ENCODE measurements at places on chromosomes 2 and 18. TPM values are rescaled to one million over a fixed set of nuclear protein-coding genes. Genes with fewer than 3 reads are reported as not detected.

DNA sequence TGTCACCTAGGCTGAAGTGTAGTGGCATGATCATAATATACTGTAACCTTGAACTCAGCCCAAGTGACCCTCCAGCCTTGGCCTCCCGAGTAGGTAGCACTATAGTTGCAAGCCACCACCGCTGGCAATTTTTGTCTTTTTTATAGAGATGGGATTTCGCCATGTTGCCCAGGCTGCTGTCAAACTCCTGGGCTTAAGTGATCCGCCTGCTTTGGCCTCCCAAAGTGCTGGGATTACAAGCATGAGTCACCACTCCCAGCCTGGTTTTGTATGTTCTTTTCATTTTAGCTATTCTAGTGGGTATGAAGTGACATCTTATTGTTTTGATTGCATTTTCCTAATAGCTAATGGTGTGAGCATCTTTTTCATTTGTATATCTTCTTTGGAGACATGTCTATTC lies 11.3 kb upstream of the EXOC6B start:
- no peak for DNase-seq

GRCh38 chr18:45836242-45837205 lies 11.0 kb downstream of the SIGLEC15 start:
- DNase-seq = no peak

DNA sequence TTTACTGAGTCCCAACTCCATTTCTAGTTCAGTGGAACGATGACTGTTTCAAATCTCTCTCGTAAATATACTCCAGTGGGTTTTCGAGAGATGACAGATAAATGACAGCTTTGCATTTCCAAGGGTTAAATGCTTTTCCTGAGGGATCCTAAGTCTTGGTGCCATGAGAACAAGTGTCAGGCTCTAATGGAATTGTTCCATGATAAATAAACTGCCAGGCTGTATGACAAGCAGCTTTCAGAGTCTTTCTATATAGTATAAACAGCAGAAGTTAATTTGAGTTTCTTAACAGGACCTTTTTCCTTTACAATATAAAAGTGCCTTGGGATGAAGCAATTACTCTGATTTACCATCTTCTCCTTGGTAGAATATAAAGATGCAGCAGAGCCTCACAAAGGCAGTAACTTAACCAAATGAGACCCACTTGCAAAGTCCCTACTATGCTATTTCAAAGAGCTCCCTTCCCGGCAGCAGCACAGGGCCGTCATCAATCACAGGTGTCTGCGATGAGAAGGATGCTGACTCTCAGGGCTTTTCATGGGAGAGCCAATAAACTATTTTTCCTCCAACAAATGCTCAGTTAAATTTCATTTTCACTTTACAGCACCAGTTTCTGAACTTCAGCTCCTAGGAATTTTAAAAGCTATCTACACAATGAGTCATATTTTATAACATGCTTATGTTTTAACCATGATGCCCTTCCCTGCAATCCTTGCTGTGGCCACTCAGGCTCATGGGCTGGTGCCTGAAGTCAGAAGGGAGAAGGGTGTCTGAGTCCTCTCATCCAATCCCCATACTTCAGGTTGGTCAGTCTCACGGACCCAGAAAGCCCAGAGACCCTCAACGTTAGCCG lies 123.8 kb downstream of the AFF3 start:
- no peak for DNase-seq

DNA sequence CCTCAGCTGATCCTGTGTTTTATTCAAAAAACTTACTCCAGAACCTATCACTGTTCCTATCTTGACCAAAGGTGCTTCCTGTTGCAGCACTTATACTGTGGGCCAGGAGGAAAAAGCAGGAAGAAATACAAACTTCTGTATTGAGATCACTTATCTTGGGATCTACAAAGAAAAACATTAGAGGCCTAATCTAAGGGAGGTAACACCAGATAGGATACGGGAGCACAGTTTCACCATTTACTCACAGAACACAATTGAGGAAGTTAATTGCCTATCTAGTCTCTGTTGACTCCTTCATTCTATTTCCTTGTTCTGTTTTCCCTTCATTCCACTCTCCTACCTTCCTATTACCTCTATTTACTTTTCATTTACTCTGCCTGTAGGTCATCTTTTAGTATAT lies 287.2 kb upstream of the LINC00305 start:
- DNase-seq = no peak

DNA sequence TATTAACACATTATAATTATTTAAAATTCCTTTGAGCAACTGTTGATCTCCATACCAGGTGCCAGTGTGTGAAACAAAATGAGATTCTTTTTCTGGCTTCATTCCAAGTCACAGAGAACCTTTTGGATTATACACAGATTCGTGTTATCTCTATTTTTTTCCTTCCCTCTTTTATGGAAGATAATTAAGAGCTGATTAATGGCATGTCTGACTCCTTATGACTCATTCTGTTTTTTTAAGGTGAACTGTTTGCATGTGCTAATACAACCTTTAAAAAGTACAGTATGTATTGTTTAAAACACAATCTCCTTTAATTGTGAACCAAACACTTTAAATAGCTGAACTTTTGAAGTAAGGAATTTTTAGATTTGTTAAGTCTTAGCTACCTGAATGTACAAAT lies 39.3 kb downstream of the PELI1 start:
- peak; percentile 37 for DNase-seq

DNA sequence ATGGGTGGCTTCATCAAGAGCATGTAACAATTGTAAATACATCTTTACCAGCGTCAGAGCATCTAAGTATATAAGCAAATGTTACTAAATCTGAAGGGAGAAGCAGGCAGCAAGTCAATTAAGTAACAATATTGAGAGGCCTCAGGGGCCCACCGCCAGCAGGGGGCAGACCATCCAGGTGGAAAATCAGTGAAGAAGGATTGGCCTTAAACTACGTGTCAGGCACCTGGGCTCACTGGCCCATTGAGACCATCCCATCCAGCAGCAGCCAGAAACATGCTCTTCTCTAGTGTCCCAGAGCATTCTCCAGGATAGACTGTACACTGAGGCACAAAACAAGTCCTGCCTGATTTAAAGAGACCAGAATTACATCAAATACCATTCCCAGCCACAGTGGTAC lies 96.2 kb upstream of the SNTG2 start:
- DNase-seq = peak; percentile 34

DNA sequence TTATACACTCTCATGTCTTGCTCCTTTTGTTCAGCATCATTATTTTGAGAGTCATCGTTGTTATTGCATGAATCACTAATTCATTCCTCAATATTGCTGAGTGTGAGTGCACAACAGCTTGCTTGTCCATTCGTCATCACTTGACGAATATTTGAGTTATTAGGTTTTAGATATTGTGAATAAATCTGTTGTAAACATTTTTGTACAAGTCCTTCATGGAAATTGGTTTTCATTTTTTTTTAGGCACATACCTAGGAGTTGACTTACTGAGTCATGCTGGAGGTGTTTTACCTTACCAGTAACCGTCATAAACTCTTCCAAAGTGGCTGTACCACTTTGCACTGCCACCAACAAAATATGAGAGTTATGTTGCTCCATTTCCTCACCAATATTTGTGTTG lies 84.2 kb upstream of the NCK2 start:
- no peak for DNase-seq

GRCh38 chr18:34158881-34159690 lies 65.6 kb downstream of the NOL4 start:
- peak; percentile 11 for DNase-seq

DNA sequence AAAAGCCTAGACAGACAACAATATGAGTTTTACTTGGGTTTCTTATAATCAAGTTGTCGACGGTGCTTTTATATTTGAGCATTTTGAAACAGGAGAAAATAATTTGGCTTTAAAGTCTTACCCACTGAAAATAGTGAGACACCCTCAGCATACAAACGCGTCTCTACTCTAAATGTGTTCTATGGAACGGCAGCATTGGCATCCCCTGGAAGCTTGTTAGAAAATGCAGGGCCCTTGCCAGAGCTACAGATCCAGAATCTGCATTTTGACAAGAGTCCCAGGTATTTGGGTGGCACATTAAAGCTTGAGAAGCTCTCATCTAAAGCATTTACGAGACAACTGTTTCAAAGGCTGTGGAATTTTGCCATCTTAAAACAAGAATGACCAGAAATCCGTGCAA lies 163.5 kb downstream of the PID1 start:
- no peak for DNase-seq

- no peak for DNase-seq
Measured at GRCh38 chr2:226409134-226409533, 390.5 kb downstream of the IRS1 start.

- DNase-seq = no peak
Measured at GRCh38 chr2:232562515-232563151, 12.1 kb downstream of the EIF4E2 start.

DNA sequence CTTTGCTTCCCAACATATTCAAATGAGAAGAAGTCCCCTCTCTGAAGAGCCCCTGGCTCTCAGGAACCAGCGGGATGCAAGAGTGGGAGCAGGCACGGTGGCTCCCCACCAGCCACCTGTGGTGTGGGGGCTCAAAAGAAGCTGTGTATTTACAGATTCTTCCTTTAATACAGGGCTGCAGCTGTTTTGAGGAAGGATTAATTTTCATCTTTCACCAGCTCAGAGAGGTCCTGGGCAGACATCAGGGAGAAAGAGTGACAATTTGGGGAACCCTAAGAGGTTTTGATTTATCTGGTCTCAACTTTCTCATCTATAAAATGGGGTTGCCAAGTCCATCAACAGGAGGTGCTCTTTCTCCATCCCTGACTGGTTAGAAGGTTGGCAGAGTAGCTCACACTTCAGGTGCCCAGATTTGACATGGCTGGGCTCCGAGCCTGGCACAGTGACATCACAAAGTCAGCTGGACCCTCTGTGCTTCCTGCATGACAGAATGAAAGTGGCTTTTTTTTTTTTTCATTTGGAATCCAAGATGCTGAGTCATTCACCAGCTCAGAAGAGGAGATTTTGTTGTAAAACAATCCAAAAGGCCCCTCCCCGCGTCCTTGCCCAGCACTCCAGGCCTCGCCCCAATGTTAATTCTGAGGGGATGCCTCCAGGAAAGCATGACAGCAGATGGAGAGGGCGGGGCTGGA lies 15.5 kb upstream of the SIX2 start:
- DNase-seq = peak; percentile 82

- DNase-seq = no peak
Measured at GRCh38 chr2:181632733-181633401, 24.0 kb downstream of the CERKL start.

GRCh38 chr2:231672617-231673347 lies 35.5 kb upstream of the PTMA start:
- DNase-seq = peak; percentile 78

GRCh38 chr2:234985608-234986245 lies 33.9 kb downstream of the SH3BP4 start:
- no peak for DNase-seq

GRCh38 chr2:130823886-130824491 lies 12.7 kb upstream of the ARHGEF4 start:
- no peak for DNase-seq

DNA sequence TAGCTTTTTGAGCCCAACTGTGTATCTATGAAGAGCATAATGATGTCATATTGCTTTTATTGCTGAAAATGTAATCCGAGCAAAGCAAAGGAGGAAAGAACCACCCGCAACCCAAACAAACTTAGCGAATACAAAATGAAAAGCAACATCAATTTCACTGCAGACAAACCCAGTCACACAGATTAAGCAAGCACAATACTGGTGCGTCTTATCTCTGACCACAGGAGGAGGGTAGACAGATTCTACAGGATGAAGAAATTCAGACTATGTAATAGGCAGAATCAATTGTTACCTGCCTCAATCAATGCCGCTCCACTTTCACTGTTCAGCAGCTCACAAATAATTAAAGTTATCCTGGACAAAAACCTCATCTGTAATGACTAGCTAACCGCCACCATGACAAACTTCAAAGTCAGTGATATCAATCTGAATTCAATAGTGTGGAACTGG lies 115.5 kb upstream of the SP3 start:
- DNase-seq = no peak

- no peak for DNase-seq
Measured at GRCh38 chr2:230453006-230453405, 37.0 kb downstream of the SP100 start.

DNA sequence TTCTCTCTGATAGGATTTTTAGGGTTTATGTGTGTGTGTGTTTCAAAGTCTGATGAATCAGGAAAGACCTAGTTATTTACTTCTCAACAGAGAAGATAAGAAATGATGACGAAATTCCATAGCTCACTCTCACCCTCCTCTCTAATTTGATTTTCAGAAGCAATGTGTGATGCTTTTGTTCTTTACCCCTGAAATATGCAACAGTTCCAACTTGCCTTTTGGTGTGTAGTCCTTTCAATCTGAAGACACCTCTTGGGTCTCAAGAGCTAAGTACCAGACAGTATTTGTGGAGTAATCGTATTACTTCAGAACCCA lies 18.7 kb upstream of the LCLAT1 start:
- DNase-seq = no peak

DNA sequence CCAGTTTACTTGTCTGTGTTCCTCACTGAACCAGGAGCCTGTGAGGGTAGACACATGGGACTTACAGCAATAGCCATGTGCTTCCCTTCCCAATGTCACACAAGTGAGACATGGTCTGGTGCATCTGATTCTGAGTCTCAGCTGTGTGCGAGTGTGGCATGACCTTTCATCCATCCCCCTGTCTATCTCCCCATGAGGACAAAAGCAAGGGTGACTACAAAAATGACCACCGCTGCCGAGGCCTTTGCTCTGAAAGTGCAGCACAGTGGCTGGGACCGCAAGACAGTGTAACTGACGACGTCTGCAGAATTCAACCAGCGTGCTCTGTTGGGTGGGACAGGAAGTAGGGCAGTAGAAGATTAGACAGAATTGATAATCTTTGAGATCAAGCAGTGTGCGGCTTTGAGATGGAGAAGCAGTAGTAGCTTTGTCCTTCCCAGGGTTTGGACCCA lies 50.5 kb downstream of the RAB31 start:
- no peak for DNase-seq

DNA sequence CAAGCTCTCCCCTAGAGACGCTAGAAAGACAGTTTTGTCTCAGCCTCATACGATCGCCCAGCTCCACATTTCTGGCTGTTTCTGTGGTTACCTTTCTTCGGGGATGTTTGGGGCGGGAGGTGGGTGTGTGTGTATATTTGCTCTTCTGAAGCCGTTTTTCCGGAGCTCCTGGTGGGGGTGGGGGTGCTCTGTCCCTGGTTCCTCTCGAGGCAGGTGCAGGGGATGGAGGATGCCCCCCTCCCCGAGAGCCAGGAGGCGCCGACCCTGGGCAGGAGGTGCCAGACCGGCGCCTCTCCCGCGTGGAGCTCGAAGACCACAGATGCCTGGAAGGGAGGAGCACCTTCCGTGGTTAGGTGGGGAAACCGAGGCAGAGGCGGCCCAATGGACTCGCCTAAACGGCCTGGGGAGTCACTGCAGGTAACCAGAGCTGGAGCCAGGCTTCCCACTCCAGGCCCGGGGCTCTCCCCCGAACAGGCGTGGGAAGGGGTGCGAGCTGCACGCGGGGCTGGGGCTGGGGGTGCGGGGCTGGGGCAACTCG lies 694 bp upstream of the HPCAL1 start:
- DNase-seq = no peak

Gene EPHA4
- 21.1 TPM for total RNA-seq

Gene KYNU
- not detected for total RNA-seq

Gene NDC80
- 9.0 TPM for total RNA-seq

Gene ITGAV
- 188 TPM for total RNA-seq

Gene HOXD8
- total RNA-seq = 30.3 TPM

Gene KDSR
- total RNA-seq = 26.5 TPM

Gene SP3
- 98.9 TPM for total RNA-seq

Gene CLEC4F
- total RNA-seq = 0.34 TPM

Gene CHRNA1
- 0.51 TPM for total RNA-seq

Gene ASB18
- under 0.01 TPM for total RNA-seq

Gene NEURL3
- total RNA-seq = 0.51 TPM

Gene TBR1
- not detected for total RNA-seq

Gene CAPN13
- total RNA-seq = not detected
